ENCODE measurements at places on chromosomes 2 and 18. TPM values are rescaled to one million over a fixed set of nuclear protein-coding genes. Genes with fewer than 3 reads are reported as not detected.

The ANTXR1 gene
- 38.1 TPM for total RNA-seq

DNA sequence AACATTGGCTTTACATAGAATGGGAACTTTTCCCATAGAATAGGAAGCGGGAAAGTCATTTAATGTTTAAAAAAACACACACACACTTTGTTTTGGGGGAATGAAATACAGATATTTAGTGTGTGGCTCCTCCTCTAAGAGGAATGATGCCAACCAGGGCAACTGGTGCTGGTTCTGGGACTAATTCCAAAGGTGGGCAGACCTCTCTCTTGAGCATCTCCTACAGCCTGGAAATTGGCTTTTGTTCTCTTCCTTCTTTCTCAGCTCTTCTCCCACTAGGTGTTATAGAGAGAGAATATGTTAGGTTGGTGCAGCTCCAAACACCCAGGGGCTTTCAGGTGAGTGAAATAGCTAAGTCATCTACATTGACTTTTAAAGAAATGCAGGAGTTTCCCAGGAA, 190.1 kb downstream of the RAD51AP2 start:
- no peak for DNase-seq

- DNase-seq, result no peak
Measured at GRCh38 chr2:11014026-11014425, 102.3 kb downstream of the KCNF1 start.

DNA sequence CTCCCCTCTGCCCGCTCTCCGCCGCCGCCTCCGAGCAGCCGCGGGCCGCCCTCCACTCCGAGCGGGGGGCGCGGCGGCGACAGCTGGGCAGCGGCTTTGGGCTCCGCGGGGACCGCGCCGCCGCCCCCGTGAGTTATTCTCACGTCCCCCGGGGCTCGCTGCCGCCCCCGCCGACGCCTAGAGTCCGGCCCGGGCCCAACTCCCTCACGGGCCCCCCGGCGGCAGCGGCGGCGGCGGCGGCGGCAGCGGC, 645 bp downstream of the MIB1 start:
- no peak for DNase-seq

- no peak for DNase-seq
Measured at GRCh38 chr2:62587592-62587991, 81.6 kb upstream of the TMEM17 start.

DNA sequence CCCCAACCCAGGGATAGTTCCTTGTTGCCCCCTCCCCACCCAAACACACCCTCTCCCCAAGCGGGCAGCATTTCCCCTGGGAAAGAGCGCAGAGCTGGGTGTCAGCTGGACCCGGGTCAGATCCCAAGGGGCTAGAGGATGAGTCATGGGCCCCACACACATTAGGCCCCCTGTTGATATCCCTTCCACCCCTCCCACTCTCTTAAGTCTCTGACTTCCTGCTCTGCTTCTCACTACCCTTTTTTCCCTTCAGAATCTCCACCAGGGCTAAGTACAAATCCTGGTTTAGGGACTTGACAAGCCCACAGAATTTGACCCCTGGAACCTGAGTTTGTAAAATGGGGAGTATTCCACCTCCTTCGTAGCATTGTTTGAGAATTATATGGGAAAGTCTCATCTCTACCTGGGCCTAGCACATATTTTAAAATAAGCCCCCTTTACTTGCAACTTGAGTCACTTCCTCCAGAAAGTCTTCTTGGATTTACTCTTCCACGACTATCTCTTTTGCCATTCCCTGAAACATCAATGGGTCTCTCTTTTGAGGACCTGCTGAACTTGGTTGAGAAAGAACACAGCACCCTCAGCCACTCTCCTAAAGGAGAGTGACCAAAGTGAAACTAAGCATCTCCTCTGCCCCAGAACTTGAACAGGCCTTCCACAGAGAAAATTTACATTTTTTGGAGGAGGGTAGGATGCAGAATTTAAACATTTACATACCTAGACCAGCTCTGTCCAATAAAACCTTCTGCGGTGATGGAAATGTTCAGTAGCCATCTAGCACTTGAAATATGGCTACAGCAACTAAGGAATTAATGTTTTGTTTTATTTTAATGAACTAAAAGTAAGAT, 4.7 kb downstream of the RTKN start:
- DNase-seq, result no peak

The DOK6 gene
- total RNA-seq, result 10.6 TPM

The TTL gene
- total RNA-seq, result 54.1 TPM

The GAL3ST2 gene
- not detected for total RNA-seq

The FAM161A gene
- 1.9 TPM for total RNA-seq

- no peak for DNase-seq
Measured at GRCh38 chr2:160375802-160376469, 117.7 kb downstream of the RBMS1 start.

- no peak for DNase-seq
Measured at GRCh38 chr2:174344716-174345461, 10.1 kb downstream of the SP9 start.

DNA sequence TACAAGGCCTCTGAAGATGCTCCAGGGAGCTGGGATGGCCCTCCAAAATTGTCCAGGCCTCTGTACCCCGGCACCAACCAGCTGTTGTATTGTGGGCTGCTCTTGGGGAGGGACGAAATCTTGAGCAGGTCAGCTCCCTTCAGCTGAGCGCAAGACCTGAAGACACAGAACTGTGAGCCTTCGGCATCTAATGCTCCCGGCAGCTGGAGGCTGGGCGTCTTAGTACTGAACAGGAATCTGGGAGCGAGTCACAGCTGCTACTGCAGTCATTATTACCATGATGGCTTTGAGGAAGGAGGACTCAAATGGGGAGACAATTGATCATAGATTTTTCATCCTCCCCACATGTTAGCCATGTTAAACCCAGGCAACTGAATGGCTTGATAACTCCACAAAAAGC, 83.0 kb upstream of the LTBP1 start:
- DNase-seq, result no peak

The CDK5R2 gene
- total RNA-seq, result not detected

DNA sequence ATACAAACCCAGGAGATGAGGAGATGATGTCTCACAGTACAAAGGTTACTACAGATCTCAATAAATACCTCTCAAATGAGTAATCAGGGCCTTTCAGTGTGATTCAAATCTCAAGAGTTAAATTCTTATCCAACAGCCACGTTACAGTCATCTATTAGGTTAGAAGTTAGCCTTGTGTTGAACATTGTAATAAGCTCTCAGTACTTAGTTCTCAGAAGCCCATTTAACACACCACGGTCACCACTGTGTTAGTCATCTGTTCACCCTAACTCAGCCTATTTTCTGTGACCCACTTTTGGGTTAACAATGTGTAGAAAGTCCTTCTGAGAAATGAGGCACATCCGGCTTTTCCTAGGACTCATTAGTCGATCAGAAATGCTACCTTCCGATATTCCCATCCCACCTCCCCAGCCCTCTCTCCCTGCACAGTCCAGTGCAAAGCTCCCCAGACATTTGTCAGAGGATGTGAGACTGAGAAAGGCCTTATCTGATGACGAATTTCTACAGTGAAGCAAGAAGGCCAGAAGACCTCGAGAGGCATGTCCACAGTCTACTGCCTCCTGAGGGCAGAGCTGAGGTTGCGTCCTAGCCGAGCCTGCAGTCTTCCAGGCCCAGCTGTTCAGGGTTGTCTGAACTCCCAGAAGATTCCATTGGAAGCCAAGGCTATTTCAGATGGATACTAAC, 92.6 kb downstream of the ACTR2 start:
- DNase-seq, result no peak

DNA sequence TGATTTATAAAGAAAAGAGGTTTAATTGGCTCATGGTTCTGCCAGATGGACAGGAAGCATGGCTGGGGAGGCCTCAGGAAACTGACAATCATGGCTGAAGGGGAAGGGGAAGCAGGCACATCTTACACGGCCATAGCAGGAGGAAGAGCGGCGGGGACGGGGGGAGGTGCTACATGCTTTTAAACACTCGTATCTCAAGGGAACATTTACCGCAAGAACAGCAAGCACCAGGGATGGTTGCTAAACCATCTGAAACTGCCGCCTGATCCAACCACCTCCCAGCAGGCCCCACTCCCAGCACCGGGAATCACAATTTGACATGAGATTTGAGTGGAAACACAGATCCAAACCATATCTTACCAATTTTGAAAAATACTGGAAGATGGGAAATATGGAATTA, 362.8 kb downstream of the FBXO15 start:
- DNase-seq, result no peak

DNA sequence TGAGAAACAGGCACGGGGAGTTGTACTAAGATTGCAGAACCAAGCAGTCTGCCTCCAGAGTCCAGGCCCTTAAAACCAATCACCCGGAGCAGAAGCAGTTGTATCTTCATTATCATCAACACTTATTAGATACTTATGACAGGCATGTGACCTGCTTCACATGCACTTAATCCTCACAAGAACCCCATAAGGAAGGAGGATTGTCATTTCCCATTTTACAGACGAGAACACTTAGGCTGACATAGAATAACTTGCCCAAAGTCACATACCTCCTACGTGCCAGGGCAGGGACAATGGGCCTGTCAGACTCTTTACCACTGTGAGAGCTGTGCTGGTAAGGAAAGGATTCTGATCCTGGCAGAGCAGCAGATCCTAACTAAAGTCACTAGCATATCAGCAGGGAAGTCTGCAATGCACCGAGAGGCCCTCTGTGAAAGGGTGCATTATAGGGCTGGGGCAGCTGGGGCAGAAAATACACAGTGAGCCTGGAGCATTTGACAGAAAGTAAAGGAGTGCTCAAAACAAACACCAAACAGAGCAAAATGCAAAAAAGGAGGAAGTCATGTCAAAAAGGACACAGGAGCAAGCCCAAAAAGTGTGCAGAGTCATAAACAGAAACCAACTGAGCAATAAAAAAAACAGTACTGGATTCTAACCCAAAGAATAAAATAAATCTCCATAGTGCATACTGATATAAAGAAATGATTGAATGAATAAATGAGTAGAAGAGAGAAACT, 55.9 kb upstream of the SP3 start:
- DNase-seq, result no peak

DNA sequence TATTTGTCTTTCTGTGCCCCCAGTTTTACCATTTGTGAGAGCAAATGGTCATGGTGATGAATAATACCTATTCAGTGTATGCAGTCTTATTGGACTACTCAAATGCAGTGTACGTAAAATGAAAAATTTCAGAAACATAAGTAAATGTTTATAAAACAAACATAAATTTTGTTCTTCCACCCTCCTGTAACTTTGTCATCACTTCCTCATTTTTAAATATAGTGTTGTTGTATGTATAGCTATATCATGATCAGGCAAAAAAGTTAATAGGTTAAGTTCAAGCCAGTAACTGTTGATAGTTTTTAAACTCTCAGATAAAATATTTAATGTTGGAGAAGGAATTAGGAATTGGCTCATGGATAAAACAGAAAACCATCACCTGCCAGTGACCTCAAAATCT, 93.2 kb downstream of the KLF7 start:
- DNase-seq, result no peak

- DNase-seq, result no peak
Measured at GRCh38 chr2:62284980-62285379, 89.1 kb downstream of the B3GNT2 start.

The MAP4K3 gene
- 40.0 TPM for total RNA-seq

DNA sequence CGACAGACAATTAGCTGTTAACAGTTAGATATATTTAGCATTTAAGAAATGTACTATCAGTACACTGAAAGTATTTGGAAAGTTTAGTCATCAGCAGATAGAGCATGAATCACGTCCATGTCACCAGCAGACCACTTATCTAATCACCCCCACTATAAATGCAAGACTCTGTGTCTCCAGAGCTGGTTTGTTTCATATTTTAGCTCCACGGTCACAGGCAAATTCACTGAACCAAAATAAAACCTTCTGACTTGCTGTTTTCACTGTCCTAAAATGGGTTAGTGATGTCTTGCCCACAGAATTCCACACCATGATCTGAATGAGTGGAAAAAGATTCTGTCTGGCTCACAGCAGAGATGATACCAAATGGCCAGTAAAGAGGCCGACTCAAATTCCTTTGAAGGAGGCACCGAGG, 64.9 kb downstream of the CDH2 start:
- no peak for DNase-seq

The RNF144A gene
- total RNA-seq, result 11.7 TPM

DNA sequence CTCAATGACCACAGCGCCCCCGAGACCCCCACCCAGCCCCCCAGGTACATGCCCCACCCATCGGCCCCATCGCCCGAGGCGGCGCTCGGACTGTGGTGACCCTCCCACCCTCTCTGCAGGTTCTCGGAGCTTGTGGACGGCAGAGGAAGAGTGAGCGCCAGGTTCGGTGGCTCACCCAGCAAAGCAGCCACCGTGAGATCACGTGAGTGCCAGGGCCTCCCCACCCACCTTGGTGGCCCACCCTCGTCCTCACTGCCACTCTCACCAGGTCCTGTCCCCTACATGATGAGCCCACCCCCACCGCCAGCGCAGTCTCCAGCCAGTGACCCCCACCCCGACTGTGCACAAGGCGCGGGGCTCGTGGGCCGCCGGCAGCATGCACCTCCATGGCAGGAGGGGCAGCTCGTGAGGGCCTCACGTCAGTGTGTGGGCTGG, 30.4 kb downstream of the MTERF4 start:
- DNase-seq, result no peak

- DNase-seq, result no peak
Measured at GRCh38 chr2:38499548-38500282, 103.0 kb downstream of the HNRNPLL start.

The CYP1B1 gene
- 92.7 TPM for total RNA-seq

DNA sequence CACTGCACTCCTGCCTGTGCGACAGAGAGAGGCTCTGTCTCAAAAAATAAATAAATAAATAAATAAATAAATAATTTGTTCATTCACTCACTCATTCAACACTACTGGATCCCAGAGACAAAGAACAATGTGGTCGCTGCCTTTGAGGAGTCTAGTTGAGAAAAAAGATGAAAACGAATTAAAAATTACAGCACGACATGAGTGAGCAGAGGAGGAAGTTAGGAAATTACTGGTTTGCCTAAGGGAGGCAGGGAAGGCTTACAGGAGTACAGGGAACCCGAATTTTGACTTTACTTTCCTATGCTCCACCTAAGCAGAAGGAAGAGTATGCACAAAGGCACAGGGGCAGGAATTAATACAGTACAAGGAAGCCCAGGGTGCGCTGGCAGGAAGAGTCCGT, 4.2 kb upstream of the KCMF1 start:
- DNase-seq, result no peak

GRCh38 chr18:77632758-77633157, 383.1 kb downstream of the GALR1 start:
- DNase-seq, result no peak

The AKAIN1 gene
- total RNA-seq, result not detected

DNA sequence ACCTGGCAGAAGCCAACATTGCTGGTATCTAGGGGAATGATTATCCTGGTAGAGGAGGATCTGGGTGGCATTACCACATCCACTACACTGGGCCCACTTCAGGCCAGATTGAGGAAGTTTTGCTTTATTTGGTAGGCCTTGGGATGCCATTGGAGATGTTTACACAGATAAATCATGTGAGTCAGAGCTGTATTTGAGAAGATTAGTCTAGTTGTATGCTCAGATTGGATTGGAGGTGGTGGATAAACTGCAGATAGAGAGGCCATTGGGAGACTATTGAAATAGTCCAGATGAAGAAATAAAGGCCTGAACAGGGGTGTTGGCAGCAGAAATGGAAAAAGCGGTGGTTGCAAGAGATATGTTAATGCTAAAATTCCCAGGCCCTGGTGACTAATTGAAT, 81.5 kb downstream of the EFEMP1 start:
- DNase-seq, result no peak

Data from cardiac septum (tissue), 1 donor.